ENCODE measurements at places on chromosomes 2 and 18.

DNA sequence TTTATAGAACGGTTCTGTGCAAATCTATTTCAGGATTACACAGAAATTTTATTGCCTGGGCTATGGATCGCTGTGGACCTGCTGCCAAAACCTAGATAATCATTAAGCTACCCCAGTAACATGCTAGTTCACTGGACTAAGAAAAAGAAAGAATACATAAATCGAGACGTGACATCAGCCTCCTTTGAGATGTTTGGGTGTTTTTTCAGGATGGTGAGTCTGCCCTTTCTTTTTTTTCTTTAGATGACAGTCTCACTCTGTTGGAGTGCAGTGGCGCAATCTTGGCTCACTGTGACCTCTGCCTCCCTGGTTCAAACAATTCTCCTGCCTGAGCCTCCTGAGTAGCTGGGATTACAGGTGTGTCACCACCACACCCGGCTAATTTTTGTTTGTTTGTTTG, 52.0 kb downstream of the FHOD3 start:
- no peak for DNase-seq

DNA sequence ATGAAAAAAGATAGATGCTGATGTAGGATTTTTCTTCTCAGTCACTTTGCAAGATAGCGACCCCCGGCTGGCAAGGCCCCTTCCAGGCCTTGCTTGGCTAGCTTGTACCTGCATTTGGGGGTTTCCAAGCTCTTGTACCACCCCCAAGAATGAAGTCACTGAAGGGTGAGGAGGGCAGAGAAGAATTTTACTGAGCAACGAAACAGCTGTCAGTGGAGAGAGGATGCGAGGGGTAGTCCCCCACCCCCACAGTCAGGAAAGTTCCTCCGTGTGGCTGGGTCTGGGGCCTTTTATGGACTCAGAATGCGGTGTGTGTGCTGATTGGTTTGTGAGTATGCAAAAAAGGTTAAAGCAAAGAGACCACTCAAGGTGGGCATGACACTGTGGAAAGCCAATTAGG, 382.0 kb downstream of the GPD2 start:
- DNase-seq, result no peak

DNA sequence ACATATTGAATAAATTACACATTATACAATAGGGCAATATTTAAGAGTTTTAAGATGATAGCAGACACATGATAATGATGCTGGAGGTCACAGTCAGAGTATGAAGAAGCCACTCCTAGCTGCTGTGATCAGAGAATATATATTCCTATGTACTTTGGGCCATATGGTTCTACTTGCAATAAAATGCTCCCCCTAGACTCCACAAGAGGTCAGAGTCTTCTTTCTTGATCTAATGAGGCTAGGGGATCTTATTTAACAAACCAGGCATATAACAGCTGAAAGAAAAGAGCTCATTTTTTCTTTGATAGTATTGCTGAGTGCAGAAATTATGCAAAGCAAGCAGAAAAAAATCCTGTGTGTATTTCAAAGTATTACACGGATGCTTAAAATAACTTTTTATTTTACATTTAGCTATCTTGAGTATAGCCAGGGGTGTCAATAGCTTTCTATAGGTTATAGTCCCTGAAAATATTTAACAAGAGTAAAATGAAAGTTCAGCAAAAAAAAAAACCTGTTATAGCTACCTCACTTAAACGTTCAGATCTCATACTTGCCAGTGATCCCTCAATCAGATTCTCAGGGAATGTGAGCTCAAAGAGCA, 748.7 kb upstream of the CHAC2 start:
- peak; percentile 43 for DNase-seq

- DNase-seq, result no peak
These were observed 31.0 kb downstream of the KIF1A start for GRCh38 chr2:240789051-240789453.

- DNase-seq, result no peak
These were observed 281.6 kb upstream of the CRIM1 start for GRCh38 chr2:36074008-36074407.

DNA sequence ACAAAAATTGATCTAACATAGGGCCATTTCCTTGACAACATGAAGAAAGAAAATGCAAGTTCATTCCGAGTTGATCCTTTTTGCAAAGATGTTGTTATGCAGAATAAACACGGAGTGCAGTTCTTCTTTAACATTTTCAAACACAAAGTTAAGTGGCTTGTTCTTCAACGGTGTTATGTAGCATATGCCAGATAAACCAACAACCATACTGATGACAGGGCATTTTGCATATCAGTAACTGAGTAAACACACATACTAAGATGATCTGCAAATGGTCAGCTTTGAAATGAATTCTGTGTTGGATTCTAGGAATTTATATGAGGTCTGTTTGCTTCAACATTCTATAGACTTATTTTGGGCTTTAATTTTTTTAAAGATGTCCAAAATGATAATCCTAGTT, 266.4 kb downstream of the GPD2 start:
- DNase-seq, result peak; percentile 8

DNA sequence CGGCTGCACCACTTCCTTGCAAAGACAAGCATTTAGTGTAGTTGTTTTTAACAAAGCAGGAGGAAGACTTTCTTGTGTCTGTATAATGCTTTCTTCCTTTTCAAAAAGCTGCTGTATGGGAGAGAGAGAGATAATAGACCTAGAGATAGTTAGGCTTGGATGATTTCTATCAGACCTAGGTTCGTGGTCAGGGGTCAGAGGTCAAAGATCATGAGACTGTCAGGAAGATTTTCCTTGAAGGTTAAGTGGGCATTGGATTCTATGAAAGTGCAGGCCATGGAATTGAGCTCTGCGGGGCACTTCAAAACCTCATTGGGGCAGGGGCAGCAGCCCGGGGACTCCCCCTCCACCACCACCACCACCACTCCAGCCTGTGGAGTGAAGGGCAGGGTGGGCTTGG, 164.6 kb downstream of the CTIF start:
- no peak for DNase-seq

- DNase-seq, result no peak
These were observed 85.6 kb downstream of the MOGAT1 start for GRCh38 chr2:222756951-222757650.

Measured in DMS53 (cell line).